Neural cell (in vitro differentiated cells): ENCODE measurements at places on chromosomes 1 and 21. TPM values are rescaled to one million over a fixed set of nuclear protein-coding genes. Genes with fewer than 3 reads are reported as not detected.

Gene CRABP2
- 3.4 and 7.7 TPM in 2 replicates for polyA plus RNA-seq

Gene PPIAL4G
- not detected in 2 replicates for polyA plus RNA-seq

Gene FCRLB
- 0.45 and 0.70 TPM in 2 replicates for polyA plus RNA-seq

Gene TRPM2
- polyA plus RNA-seq, result 0.14 and 0.16 TPM in 2 replicates

Gene PDZK1IP1
- polyA plus RNA-seq, result not detected in 2 replicates

Gene CELA3A
- not detected in 2 replicates for polyA plus RNA-seq

Gene GON4L
- 24.8 and 30.2 TPM in 2 replicates for polyA plus RNA-seq

Gene PRELP
- polyA plus RNA-seq, result not detected in 2 replicates

Gene RASAL2
- polyA plus RNA-seq, result 73.0 and 73.3 TPM in 2 replicates

Gene COL8A2
- polyA plus RNA-seq, result 0.98 TPM in 1 of 2 replicates, not detected in the other

Gene MAB21L3
- polyA plus RNA-seq, result not detected in 2 replicates

Gene PALMD
- 19.4 and 20.6 TPM in 2 replicates for polyA plus RNA-seq

Gene ZBTB37
- polyA plus RNA-seq, result 14.3 and 14.6 TPM in 2 replicates

Gene CD53
- not detected in 2 replicates for polyA plus RNA-seq

Gene GPA33
- polyA plus RNA-seq, result 0.14 and 0.28 TPM in 2 replicates

Gene MATN1
- polyA plus RNA-seq, result 0.22 and 0.42 TPM in 2 replicates

Gene C1orf53
- polyA plus RNA-seq, result 1.1 and 2.6 TPM in 2 replicates

Gene PLXNA2
- polyA plus RNA-seq, result 30.6 and 48.6 TPM in 2 replicates

Gene ADGRL2
- 162 and 190 TPM in 2 replicates for polyA plus RNA-seq

Gene SLC41A1
- 3.4 and 4.2 TPM in 2 replicates for polyA plus RNA-seq

Gene TLR5
- not detected in 2 replicates for polyA plus RNA-seq

Gene LCE2A
- polyA plus RNA-seq, result not detected in 2 replicates

Gene PLCH2
- polyA plus RNA-seq, result 5.7 and 6.6 TPM in 2 replicates
